ENCODE measurements at places on chromosomes 1 and 21.

GRCh38 chr21:45776971-45777370 lies 133.4 kb downstream of the PCBP3 start:
- no peak for DNase-seq

DNA sequence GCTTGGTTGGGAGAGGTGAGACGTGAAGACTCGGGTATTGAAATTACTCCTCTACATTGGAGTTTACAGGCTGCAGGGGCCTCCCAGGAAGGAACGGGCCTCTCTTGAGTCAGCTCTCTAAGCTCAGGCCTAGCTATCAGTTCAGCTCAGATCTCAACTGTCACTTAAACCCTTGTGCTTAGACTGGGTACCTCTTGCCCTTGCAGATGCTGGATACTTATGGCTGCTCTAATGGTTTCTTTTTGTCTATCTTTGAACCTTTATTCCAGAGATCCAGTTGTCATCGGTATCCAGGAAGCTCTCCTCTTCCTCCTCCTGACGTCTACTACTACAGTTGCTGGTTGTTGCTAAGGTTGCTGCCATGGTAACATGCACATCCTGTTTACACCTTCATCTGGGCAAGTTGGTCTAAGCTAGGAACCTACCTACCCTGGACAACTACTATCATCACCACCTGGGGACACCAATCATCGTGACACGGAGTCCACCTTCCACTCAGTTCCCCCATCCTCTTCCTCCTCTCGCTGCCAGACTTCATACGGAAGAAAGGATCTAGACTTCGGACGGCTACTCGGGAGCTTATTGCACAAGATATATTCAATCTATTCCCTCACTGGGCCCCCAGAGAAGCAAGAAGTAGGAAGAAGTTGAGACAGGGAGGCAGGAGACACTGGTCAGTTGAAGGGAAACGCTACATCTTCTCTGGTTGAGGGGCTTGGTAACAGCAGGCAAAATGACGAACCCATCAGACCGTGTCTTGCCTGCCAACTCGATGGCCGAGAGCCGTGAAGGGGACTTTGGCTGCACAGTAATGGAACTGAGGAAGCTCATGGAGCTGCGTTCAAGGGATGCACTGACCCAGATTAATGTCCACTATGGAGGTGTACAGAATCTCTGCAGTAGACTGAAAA lies 56.1 kb downstream of the ATP2B4 start:
- no peak for DNase-seq

- DNase-seq, result peak; percentile 77
These were observed 2.8 kb upstream of the C1orf162 start for GRCh38 chr1:111471012-111471411.

DNA sequence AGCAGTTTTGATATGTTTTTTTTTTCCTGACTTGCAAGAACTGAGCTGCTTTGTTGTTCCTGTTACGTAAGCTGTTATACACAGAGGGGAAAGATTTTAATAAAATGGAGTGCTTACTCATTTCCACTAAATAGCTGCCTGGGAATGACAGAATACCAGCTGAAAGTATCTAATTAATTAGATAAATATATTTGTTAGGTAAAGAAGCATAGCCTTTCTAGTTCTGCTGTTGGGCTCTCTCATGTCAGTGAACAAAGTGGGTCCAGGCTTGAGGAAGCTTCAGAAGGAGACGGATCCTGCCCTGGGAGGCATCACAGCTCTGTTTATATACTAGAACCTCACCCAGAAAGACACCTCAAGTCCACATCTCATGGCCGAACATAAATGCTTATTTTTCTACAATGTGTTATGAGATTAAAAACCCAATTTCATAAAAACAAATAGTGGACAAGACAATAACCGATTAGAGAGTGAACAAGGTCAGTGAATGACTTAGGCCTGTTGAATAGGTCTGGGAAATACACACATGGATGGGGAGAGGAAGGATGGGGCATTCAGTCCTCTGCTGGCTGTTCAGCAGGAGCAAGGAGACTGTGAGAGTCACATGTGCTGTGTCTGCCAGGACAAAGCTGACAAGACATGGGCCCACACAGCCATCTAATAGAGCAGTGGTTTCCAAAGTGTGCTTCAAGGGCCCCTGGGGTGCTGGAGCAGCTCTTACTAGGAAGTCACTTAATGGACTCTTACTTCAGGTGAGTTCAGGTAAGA lies 20.6 kb downstream of the TRAF5 start:
- no peak for DNase-seq

GRCh38 chr1:111921948-111922347 lies 67.5 kb downstream of the KCND3 start:
- DNase-seq, result no peak

DNA sequence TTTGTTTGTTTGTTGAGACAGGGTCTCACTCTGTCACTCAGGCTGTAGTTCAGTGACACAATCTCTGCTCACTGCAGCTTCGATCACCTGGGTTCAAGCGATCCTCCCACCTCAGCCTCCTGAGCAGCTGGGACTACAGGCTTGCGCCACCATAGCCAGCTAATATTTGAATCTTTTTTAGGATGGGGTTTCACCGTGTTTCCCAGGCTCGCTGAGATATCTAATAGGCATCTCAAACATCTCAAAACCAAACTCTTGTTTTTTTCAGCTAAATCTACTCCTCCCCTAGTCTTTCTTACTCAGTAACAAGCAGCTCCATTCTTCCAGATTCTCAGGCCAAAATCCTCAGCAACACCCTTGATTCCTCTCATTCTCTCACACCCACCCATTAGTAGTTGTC lies 22.0 kb upstream of the SRRM1 start:
- DNase-seq, result no peak

DNA sequence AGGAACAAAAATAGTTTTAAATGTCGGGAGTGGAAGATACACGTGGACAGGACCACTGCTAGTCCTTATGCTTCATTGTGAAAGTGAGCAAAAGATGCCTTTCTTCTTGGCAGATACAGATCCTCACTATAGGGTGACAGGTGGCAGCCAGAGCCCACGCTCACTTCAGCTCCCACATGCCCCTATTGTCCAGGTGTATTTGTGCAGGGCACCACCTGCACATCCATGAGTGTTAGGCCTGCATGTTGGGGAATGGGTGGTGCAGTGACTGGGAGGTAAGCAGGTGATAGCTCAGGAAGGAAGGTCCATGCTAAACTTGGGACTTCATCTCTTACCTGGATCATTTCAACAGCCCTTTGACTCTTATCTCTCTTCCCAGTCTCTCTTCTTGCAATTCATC lies 27.4 kb downstream of the SLC5A9 start:
- no peak for DNase-seq

DNA sequence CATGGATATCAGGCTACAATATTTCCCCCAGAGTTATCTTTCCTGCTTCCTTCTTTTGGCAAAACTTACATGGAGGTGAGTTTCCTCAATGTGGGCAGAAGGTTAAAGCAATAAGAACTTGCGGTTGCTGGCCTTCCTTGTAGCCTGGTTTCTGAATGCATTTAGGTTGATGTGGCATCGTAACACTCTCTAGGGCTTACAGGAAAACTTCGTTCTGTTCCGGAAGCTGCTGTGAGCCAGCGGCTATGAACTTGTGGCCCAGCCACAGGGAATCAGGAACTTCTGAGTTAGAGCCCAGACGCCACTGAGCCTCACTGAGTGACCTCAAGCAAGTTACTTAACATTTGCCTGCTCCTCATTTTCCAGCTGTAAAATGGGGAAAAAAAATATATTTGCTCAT lies 623.4 kb upstream of the ADAMTS5 start:
- no peak for DNase-seq

- peak; percentile 23 for DNase-seq
These were observed 717.9 kb downstream of the AMY1C start for GRCh38 chr1:104467590-104467989.

GRCh38 chr1:167601442-167602383 lies 28.3 kb upstream of the RCSD1 start:
- no peak for DNase-seq

- DNase-seq, result no peak
These were observed 105.1 kb downstream of the SEC16B start for GRCh38 chr1:177864538-177865305.

DNA sequence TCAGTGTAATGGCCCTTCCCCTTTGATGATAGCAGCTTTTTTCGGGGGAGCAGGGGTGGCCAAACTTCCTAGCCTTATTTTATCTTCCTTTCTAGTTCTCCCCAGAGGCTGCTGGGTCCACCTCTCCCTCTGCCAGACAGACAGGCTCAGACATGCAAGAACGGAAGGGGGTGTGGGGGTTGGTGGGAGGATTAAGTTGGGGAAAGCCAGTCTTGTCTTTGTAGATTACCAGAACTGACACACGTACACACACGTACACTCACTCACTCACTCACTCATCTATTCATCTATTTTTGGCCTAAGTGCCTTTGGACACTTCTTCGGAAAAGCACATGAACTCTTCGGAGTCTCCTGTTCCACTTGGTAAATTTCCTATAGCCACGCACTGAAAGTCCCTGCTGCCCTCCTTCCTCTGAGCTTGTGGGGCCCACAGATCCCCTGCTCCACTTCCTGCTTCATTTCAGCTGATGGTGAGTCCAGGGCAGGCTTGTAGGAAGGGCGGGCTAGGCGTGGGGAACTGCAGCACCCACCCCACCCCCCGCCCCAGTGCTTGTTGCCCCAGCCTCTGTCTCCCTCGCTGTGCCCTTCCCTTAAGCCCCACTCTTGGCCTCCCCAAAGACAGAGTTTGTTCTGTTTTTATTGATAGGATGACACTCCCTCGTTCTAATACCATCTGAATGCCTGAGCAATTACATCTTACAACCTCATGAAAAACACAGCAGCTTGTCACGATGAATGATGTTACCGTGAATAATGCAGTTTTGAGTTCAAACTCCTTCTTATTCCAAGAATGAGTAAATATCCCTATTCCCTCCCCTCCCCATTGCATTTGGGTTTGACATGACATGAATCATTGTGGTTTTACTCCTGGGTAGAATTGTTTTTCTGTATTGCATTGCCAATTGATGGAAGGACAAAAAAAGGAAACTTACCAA lies 60.7 kb upstream of the ATP5PO start:
- peak; percentile 90 for DNase-seq

DNA sequence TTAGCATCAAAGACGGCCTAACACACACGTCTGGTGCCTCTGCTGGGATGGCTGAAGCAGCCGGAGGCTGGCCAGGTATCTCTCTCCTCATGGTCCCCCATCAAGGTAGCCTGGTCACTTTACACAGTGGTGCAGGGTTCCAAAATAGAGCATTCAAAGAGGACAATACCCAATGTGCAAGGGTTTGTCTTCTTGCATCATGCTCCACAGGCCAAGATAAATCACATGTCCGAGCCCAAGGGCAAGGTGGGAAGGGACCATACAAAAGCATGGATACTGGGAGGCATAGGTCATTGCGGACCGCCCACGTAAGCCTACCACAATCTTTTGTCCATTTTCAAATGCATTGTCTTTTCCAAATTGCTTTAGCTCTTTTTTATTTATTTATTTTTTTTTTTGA lies 23.8 kb upstream of the TINAGL1 start:
- no peak for DNase-seq

- DNase-seq, result no peak
These were observed 48.0 kb downstream of the PDE4B start for GRCh38 chr1:65840683-65841082.

Measured in GM12878 (cell line).